Gastroesophageal sphincter (tissue), 4 donors: ENCODE measurements at places on chromosomes 7 and 10. TPM values are rescaled to one million over a fixed set of nuclear protein-coding genes. Genes with fewer than 3 reads are reported as not detected.

GRCh38 chr7:22357311-22358175 lies 589 bp upstream of the RAPGEF5 start:
- ATAC-seq = no peak

The STEAP4 gene
- 21.5 TPM for total RNA-seq

DNA sequence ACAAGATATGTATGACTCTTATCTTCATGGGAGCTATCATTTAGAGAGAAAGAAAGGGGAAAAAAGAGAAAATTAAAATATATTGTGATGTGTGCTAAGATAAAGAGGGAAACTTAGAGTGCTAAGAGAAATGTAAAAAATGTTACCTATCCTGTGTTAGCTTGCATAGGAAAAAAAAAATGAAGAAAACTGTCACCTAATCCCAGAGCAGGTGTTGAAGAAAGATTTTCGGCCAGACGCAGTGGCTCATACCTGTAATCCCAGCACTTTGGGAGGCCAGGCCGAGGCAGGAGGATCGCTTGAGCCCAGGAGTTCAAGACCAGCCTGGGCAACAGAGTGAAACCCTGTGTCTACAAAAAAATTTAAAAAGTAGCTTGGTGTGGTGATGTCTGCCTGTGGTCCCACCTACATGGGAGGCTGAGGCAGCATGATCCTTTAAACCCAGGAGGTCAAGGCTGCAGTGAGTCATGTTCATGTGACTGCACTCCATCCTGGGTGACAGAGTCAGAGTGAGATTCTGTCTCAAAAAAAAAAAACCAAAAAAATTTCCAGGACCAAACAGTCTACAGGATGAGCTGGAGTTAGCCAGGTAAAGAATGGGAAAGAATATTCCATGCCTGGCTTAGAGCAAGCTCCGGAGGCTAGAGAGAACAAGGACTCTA lies 2.4 kb upstream of the MKLN1 start:
- ATAC-seq = no peak

GRCh38 chr7:151650161-151650560 lies 130.5 kb upstream of the RHEB start:
- ATAC-seq = no peak

The RBM48 gene
- total RNA-seq = 12.1 TPM

GRCh38 chr10:65827359-65827758 lies 1098.5 kb upstream of the LRRTM3 start:
- no peak for ATAC-seq

The LRRC18 gene
- total RNA-seq = not detected

- peak; percentile 53 for ATAC-seq
Measured at GRCh38 chr7:75639071-75639885, 99.5 kb downstream of the HIP1 start.

The DKK1 gene
- not detected for total RNA-seq

The BMPR1A gene
- total RNA-seq = 116 TPM

- ATAC-seq = no peak
Measured at GRCh38 chr7:605661-606450, 86.2 kb upstream of the PDGFA start.

The GFRA1 gene
- total RNA-seq = 21.0 TPM

The EGR2 gene
- 1.2 TPM for total RNA-seq

DNA sequence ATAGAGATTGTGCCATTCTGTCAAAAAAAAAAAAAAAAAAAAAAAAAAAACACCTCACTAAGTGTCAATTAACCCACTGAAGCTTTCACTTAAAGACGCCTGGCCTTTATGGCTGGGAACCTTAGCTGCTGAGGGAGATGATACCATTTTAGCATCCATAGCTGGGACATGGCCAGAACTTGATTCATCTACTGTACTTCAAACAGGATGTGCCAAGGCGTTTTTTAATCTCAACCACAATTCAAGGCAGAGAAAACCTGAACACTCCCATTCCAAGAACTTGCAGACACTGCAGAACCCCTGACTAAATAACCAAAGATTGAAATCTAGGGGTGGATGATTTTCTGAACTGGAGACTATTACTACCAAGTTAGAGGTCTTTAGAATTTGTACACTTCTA lies 996.6 kb downstream of the SORCS1 start:
- ATAC-seq = no peak

The GSAP gene
- total RNA-seq = 23.7 TPM

- ATAC-seq = no peak
Measured at GRCh38 chr7:21071561-21072501, 285.1 kb upstream of the SP8 start.

DNA sequence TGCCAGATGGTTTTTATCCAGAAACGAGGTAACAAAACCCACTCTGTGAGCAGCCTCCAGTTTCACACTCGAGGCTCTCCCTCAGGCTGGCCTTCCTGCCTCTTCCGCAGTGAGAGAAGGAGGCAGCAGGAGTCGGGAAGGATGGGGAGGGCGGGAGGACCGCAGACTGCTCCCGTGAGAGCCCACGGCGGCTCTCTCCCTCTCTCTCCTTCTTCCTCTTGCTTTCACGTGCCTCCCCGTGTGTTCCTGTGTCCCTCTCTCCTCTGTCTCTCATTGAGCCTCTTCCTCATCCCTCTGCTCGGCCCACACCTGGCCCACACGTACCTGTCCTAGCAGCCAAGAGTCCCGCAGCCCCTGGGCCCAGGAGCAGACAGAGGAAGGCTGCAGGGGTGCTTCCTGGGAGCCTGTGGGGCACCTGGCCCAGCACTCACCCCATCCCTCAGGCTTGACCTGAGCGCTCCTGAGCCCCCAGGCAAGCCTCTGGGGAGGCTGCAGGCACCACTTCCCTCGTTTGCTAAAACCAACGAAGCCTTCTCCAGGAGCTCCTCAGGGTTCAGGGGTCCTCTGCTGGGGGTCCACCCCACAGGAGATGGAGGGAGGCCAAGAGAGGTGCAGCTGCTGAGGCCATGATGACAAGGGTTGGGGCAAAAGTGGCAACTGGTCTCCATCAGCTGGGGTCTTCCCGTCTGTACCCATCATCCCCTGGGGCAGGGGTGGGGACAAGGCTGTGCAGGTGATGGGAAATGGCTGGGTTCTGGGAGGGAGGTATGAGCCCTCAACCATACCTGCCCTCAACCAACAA lies 13.6 kb downstream of the SPOCK2 start:
- no peak for ATAC-seq

DNA sequence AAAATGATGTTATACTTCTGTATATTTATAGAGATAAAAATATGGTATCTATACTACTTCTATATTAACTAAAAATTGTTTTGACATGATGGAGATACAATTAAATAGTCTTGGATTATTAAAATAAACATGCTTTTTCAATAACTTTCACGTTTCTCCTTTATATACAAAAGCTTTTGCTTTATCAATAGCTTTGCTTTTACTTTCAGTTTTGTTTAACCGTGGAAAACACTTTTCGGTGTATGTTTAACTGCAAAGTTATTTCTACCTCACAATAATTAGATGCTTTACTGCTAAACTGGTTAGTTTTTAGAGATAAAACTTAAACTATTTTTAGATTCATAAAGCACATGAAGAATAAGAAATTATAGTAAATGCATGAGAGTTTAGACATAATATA lies 432.1 kb upstream of the PCDH15 start:
- no peak for ATAC-seq

GRCh38 chr7:117096942-117097341 lies 143.6 kb downstream of the ST7 start:
- no peak for ATAC-seq

DNA sequence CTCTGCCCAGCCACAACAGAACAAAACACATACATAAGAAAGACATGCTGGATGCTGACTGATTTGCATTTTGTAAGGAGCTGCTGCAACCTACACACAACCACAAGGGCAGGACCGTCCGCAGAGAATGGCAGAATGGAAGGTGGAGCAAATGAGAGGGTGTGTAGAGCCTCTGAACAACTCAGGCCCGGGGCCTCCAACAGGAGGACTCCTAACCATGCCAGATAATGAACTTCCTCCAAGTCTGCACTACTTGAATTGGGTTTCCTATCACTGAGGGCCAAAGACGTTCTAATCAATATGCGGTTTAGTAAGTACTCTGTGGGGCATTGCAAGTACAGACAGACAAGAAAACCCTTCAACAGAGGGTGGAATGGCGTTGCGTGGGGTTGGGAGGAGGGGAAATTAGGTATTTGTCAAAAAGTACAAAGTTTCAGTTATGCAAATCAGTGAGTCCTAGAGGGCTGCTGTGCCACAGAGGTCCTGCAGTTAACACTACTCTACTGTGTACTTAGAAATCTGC lies 14.6 kb downstream of the VOPP1 start:
- ATAC-seq = no peak

The NUP205 gene
- total RNA-seq = 28.4 TPM

GRCh38 chr7:128201067-128201689 lies 39.9 kb upstream of the LEP start:
- no peak for ATAC-seq

GRCh38 chr10:42988517-42989395 lies 88.1 kb upstream of the RET start:
- ATAC-seq = no peak

DNA sequence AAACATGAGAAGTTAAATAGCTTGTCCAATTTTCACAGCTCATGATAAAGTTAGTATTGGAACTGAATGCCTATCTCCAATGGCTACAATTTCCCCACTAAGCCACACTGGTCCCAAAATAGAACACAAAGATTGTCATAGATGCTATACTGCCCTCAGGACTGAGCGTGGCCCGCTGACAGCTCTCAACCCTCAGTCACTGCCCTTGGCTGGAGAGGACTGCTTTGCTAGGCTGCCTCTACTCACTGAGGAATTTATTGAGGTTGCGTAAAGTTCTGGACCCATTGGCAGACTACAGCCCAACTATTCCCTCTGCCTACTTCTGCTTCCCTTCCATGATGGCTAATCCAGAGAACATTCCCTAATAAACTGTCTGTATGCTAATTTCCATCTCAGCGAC lies 165.5 kb upstream of the BET1 start:
- no peak for ATAC-seq

GRCh38 chr7:100434297-100435144 lies 1.8 kb downstream of the PPP1R35 start:
- no peak for ATAC-seq

- no peak for ATAC-seq
Measured at GRCh38 chr7:20698469-20698868, 83.0 kb downstream of the ABCB5 start.

GRCh38 chr7:155418941-155419755 lies 38.8 kb upstream of the EN2 start:
- ATAC-seq = no peak

The PIK3CG gene
- total RNA-seq = 3.0 TPM

DNA sequence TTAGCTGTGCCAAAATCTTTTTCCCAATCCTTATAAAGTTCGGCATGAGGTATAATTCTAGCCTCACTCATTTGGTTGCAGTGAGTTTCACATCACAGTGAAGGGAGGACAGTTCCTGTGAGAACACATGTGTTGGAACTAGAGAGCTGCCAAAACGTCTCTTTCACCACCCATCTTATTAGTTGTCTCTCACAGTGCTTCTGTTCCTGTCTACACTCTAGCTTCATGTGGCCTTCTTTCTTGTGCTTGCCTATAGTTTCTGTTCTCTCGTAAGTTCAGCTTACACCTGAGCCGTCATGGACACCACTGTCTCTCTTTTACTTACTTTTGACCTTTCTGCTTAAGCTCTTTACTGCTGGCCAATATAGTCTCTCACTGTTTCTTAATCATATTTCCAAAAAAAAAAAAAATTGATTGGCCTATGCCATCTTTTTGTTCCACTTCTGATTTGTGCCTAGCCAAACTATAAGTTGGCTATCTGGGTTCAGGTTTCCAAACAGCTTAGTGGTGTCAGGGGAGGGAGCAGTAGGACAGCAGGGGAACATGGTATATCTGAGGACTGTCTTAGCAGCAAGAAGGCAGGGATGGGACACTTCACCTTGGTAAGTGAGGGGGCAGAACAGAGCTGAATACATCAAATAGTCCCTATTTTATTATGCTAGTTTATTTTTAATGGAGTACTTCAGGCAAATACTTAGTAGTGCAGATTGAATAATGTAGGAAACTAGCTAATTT lies 38.0 kb downstream of the ZNRF2 start:
- ATAC-seq = peak; percentile 66

DNA sequence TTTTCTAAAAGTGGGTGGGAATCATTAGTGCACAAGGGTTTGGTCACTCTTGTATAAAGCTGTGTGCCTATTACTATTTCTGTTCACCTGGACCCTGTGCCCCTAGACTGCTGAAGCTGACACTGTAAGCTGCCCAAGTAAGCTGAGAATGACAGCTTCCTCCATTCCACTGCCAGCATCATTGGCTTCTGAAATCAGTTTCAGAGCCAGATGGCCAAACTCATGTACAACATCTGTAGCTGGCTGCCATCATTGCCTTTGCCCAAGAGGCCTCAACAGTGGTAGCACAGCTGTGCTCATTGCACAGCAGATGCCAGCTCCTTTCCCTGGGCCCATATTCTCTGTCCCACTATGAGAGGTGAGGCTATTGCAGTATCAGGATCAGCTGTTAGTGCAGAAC lies 165.7 kb downstream of the CPEB3 start:
- no peak for ATAC-seq

The OR6V1 gene
- not detected for total RNA-seq

DNA sequence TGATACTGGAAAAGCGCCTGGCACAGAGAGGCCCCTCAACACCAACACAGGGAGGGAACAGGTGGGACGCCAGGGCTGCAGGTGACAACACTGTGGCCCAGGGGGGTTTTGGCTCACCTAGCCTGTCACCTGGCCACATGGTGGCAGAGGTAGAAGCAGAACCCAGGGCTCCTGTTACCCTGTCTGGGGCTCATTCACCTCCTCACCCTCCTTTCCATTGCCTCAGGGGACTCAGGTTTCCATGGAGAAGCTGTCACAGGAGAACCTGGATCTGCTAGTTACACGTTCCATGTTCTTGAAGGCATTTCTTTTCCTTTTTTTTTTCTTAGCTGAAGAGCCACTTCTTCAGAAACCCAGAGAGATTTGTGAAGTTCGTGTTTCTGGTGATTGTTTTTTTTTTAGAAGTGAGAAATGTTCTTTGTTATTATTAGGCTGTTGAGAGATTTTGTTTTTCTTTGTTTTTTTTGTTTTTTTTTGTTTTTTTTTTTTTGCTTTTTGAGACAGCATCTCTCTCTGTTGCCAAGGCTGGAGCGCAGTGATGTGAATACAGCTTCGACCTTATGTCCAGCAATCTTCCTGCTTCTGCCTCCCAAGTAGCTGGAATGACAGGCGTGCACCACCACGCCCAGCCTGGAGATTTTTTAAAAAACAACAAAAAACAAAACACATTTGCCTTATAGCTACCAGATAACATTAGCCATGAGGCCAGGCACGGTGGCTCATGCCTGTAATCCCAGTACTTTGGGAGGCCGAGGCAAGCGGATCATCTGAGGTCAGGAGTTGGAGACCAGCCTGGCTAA lies 16.0 kb downstream of the DENND2A start:
- ATAC-seq = no peak
